ENCODE measurements at places on chromosomes 7 and 10.

- no peak for DNase-seq
Measured at GRCh38 chr7:11754933-11755332, 77.1 kb downstream of the THSD7A start.

GRCh38 chr7:87473192-87473591 is 2.3 kb downstream of the ABCB4 start:
- no peak for DNase-seq

GRCh38 chr10:29649561-29650551 is 15.1 kb upstream of the SVIL start:
- DNase-seq, result peak; percentile 87

DNA sequence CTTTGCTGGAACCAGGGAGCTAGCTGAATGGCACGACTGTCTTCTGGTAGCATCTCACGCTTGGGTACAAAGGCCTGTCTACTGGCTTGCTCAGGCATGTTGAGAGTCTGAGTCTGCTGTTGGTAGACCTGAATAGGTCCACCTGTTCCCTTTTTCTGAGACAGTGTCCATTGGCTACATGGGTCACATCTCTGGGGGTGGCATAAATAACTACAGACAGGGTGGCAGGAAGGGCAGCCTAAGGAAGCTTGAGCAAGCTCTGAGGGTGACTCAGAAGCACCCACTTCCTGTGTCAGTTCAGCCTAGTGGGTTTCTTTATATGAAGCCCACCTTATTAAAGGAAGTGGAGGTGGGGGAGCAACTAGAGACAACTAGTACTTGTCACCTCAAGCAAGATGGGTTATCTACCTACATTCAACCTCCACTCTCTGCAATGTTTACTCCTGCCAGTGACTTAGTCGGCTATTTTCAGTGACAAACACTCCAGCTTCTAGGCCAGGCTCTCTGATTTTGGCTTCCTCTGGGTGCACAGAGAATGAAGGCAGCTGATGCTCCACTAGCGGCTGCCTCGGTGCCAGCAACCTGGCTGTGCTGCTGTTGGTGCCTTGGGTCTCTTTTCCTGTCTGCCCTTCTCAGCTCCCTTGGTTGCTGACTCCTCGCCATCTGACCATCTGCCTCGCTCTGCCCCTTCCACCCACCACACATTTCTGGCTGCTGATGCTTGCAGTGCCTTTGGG is 5.7 kb upstream of the ZYX start:
- no peak for DNase-seq

- no peak for DNase-seq
Measured at GRCh38 chr7:115731796-115732471, 298.6 kb downstream of the TFEC start.

GRCh38 chr7:131845573-131846314 is 289.3 kb upstream of the PODXL start:
- DNase-seq, result no peak

DNA sequence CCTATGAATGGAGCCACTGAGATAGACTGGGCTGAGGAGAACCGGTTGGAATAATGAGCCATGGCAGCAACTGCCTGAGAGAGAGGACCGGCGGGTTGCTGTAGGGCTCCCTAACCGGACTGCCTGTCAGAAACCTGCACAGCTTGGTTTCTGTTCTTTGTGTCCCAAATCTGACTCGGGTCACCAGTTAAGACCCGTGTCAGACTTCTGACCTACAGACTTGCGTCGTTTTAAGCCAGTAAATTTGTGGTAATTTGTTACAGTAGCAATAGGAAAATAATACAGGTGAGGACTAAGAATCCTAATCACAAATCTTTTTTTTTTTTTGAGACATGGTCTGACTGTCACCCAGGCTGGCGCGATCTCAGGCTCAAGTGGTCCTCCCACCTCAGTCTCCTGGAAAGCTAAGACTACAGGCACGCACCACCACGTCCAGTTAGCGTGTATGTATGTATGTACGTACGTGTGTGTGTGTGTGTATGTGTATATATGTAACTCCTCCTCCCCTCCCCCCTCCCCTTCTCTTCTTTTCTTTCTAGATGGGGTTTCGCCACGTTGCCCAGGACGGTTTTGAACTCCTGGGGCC is 672 bp upstream of the DDX56 start:
- DNase-seq, result no peak

GRCh38 chr7:151552352-151553028 is 32.8 kb upstream of the RHEB start:
- DNase-seq, result no peak

GRCh38 chr10:117933036-117933435 is 113.7 kb downstream of the RAB11FIP2 start:
- DNase-seq, result no peak

DNA sequence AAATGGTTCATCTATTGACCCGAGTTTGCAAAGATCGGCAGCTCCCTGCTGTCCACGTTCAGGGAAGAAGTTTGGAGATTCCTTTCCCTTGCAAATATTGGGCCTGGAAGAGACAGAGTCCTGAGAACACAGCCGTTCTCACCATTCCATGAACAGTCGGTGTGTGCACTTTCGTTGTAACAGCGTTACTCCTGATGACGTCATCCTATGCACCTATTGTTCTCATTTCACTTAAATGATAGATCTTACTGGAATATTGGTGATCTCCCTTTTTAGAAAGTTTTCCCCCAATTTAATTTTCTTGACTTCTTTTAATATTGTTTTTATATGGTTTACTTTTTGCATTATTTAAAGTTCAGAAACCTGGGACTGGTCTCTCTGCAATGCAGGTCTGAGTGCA is 320.7 kb upstream of the PFKP start:
- DNase-seq, result no peak

DNA sequence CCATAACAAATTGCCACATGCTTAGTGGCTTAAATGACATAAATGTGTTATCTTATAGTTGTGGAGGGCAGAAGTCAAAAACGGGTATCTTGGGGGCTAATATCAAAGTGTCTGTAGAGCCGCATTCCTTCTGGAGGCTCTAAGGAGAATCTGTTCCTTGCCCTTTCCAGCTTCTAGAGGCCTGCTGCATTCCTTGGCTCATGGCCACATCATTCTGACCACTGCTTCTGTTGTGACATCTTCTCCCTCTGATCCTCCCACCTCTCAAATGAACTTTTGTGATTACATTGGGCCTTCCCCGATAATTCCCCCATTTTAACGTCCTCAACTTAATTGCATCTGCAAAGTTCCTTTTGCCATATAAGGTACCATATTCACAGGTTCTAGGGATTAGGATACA is 76.1 kb downstream of the CYP26A1 start:
- no peak for DNase-seq

DNA sequence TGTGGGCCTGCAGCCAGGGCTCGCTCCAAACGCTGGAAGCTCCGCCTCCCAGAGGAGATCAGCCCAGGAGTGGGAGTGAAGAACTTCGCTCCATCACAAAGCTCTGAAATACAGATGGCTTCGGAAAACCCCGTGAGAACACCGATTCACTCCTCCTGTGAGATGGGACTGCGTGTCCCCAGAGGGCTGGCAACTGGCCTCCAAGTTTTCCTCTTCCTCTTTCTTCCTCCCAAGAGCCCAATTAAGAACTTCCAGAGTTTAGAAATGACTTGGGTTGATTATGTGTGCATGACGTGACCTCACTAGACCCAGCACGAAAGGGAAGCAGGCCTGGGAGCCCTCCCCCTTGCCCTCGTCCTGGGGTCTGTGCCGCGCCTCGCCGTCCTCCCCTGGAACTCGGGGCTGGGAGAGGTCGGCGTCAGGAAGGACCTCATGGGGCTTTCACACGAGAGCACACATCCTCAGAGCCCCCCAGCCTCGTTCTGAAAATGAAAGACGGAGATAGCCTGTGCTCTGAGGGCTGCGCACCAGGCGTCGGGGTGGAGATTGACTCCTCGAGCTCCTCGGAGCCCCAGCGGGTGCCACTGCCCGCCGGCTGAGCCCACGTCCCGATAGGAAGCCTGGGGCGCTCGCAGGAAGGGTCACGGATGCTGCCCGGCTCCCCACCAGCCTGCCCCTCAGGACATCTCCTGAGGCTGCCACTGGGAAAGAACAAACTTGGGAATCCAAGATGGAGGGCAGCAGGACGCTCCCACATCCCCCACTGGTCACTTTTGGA is 37.8 kb downstream of the PTPRN2 start:
- DNase-seq, result peak; percentile 89

GRCh38 chr10:97843281-97843671 is 6.4 kb upstream of the GOLGA7B start:
- no peak for DNase-seq

DNA sequence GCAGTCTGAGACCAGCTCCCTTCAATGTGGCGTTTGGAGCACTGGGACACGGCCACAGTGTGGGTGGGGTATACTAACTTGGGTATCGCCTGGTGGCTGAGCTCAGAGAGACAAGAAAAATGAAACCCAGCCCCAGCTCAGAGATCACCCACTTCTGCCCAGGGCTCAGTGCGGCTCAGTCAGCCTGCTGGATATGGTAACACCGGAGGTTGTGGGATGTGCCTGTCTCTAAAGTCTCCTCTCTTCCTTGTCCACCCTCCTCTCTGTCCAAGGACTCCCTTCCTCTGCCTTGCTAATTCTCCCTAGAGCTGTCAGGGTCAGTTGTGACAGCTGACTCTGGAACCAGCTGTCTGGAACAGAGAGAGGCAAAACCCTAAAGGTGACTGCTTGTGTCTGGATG is 149.1 kb downstream of the PTPN20 start:
- DNase-seq, result no peak

Measured in SJSA1 (cell line).